Osteocyte (in vitro differentiated cells): ENCODE measurements at places on chromosomes 11 and 22. TPM values are rescaled to one million over a fixed set of nuclear protein-coding genes. Genes with fewer than 3 reads are reported as not detected.
A peak's percentile ranks its signal among the peaks of the same experiment; 100 is the strongest.

- H3K27me3 ChIP-seq: no peaks in the 10 kb centered on the region
- H3K27ac ChIP-seq: peak overlapping the region; percentile 96
- H3K36me3 ChIP-seq: no peaks in the 10 kb centered on the region
Observed at GRCh38 chr11:118572981-118573550, 857 bp downstream of the ARCN1 start.

DNA sequence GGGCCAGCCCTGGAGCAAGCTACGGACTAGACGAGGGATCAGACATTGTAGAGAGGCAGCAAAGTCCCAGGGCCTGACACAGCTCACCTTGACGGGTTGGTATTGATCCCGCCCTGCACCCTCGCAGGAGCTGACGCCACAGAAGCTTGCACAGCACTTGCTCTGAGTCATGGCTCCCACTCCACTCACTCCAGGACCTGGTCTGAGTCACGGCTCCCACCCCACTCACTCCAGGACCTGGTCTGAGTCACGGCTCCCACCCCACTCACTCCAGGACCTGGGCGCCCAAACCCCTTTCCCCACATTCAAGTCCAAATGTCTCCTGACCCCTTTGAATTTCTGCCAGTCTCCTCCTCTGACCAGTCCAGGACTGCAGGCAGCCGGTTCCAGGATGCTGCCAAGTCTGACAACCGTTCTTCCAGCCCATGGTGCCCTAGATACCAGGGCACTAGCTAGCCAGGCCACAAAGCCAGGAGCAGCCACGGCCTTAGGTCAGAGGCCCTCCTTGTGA is 6.0 kb upstream of the PNPLA5 start:
- peaks cover 14% of the 10 kb centered on the region for H3K4me1 ChIP-seq
- no peaks in the 10 kb centered on the region for H3K36me3 ChIP-seq
- no peak overlapping the region for H3K27ac ChIP-seq
- DNase-seq: no peak
- peaks cover 13% of the 10 kb centered on the region for H3K27me3 ChIP-seq
- no peak overlapping the region for H3K4me3 ChIP-seq

MOB2 gene
- 33.8 and 38.6 TPM in 2 replicates for total RNA-seq

DNA sequence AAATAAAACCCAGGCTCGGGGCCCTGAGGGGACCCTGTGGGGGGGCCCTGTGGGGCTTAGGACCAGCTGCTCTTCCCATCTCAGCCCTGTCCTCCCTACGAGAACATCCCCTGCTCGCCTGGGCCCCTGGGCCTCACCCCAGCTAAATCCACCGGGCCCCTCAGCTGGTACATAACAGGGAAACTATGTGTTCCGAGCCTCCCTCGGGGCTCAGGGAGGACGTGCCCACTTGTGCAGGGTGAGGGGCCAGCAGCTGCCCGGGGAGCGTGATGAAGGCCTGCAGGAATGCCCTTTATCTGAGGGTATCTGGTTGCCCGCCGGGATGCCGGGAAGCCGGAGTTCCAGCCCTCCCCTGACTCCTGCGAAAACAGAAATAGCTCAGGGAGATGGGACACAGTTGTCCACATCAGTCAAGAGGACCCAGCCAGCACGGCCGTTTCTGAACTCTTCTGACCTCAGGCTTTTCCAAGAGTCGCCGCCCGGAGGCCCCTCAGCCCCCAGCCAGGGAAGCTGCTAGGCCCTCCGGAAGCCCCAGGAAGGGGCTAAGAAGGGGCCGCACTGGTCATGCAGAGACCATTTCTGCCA is 20.6 kb downstream of the MRPL23 start:
- no peak overlapping the region for H3K4me3 ChIP-seq
- no peak overlapping the region for H3K27ac ChIP-seq
- H3K27me3 ChIP-seq: no peaks in the 10 kb centered on the region
- H3K36me3 ChIP-seq: no peaks in the 10 kb centered on the region
- DNase-seq: peak; percentile 8

CELSR1 gene
- 15.9 and 16.0 TPM in 2 replicates for total RNA-seq
